Kidney tubule cell (primary cell): ENCODE measurements at places on chromosomes 5 and 9.

- DNase-seq, result peak; percentile 54
These were observed 94.1 kb downstream of the NFIB start for GRCh38 chr9:14219850-14220249.

- no peak for DNase-seq
These were observed 10.5 kb downstream of the PFDN1 start for GRCh38 chr5:140292212-140293036.

GRCh38 chr5:174559141-174559540 lies 165.2 kb upstream of the MSX2 start:
- DNase-seq, result no peak

DNA sequence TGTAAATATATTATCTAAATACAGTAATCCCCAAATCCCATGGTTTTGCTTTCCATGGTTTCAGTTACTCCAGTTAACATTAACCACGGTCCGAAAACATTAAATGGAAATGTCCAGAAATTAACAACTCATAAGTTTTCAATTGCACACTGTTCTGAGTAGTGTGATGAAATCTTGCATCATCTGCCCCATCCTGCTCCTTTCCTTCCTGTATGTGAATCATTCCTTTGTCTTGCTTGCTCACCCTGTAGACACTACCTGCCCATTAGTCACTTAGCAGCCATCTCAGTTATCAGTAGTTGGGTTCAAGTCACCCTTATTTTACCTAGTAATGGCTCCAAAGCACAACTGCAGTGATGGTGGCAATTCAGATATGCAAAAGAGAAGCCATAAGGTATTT lies 1568.5 kb upstream of the WWC1 start:
- peak; percentile 92 for DNase-seq

GRCh38 chr5:124812771-124813358 lies 66.4 kb upstream of the ZNF608 start:
- DNase-seq, result peak; percentile 61

DNA sequence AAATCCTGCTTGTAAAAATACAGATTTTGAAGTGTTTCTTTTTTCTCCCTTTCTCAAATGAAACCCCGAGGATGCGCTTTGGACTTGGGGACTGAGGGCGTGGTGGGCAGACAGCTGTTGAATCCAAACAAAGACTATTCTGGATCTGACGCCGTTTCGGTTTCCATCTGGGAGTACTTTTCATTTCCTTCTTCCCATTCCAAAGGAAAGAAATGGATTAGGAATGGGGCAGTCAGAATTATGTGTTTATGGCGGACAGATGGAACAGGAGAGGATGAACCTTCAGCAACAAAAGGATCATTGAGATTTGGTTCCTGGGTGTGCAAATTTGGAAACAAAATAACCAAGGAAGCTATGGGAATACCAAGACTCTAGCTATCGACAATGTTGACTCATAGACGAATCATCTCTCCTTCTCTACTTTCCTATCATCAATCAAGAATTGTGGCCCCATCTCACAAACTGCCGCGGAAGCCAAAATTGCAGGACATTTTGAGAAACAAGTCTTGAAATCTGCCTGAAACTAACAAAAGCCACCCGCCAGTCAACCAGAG lies 300.6 kb downstream of the PARP8 start:
- no peak for DNase-seq

DNA sequence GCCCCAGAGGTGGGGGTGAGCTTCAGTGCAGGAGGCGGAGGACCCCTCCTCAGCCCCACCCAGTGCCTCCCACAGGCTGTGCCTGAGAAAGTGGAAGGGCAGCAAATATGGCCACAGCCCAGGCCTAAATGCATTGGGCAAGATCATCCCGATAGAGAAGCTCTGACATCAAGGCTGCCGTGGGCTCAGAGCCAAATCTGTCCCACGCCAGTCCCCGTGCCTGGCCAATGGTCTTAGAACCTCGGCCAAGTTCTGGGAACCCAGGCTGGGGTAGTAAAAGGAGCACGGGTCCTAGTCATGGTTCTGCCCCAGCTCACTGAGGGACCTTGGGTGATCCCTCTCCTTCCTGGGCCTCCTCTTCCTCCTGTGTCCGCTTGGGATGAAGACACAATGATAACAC lies 27.7 kb upstream of the TNIP1 start:
- no peak for DNase-seq

GRCh38 chr9:119101048-119101447 lies 268.2 kb downstream of the BRINP1 start:
- no peak for DNase-seq

DNA sequence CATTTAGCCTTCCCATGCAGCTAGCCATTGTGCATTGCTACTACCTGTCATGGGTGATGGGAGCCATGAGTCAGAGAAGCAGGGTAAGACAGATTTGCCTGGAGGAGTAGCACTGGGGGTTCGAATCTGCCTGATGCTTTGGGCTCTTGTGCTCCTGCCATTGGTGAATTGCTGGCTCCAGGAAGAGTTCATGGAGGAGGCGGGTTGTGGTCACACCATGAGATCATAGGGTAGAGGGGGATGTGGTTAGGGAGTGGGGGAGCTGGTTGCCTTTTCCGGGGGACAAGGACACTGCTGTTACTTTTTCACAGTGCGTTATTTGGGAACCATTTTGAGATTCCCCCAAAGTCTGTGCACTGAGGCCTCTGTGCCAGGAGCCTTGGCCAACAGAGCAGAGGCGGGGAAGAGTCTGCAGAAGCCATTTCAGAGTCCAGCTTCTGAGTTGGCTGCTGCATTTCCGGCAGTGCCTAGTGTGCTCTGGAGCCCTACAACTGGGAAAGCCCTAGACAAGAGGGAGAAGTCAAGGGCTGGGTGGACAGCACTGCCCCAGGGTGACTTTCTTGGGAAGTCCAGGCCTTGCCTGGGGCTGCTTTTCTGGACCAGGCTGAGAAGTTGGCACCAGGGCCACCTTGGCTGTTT lies 6.2 kb downstream of the ANGPTL2 start:
- DNase-seq, result no peak

GRCh38 chr5:122940890-122941289 lies 95.5 kb downstream of the SNX24 start:
- DNase-seq, result no peak

GRCh38 chr5:168578006-168578405 lies 1.2 kb downstream of the PANK3 start:
- DNase-seq, result peak; percentile 51

GRCh38 chr5:64854855-64855254 lies 86.1 kb downstream of the CWC27 start:
- DNase-seq, result no peak

- no peak for DNase-seq
These were observed 96.3 kb upstream of the VCAN start for GRCh38 chr5:83375049-83375745.

- peak; percentile 20 for DNase-seq
These were observed 119.0 kb downstream of the NR3C1 start for GRCh38 chr5:143284521-143284920.

DNA sequence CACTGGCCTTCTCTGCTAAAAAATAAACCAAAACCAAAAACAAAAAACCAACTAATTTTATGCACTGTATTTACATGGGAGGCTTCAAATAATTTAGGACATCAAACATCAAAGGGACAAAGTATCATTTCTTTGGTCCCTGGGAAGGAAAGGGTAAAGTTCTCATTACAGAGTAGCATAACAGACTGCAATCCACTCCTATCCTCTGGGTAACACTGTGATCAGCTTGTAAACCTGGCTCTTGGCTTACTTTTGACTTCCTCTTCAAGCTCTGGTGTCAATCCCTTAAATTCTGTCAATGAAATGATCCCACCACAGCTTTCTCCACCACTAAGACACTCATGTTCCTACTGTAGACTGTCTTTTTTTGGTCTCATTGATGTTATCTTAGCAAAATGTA lies 69.8 kb upstream of the VCAN start:
- DNase-seq, result no peak

GRCh38 chr9:135533113-135533512 lies 11.9 kb downstream of the LCN1 start:
- DNase-seq, result no peak

GRCh38 chr5:53334431-53334941 lies 145.9 kb upstream of the FST start:
- peak; percentile 4 for DNase-seq

DNA sequence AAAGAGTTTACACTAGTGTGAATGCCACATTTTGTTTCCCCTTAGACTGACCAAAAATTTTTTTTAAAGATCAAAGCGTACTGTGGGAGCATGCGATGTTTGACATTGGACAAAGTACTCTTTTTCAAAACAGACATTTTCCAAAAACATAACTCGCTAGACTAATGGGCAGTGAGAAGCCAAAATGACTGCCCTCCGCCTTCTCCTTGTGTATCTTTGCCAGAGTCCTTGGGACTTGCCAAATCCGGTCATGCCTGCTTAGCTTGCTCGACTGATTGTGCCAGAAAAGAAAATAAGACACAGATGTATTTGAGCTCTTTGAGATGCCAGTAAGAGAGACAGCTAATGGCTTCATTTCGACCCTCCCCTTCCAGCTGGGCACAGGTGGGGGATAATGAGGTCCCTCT lies 157.5 kb downstream of the MAPKAP1 start:
- DNase-seq, result no peak

DNA sequence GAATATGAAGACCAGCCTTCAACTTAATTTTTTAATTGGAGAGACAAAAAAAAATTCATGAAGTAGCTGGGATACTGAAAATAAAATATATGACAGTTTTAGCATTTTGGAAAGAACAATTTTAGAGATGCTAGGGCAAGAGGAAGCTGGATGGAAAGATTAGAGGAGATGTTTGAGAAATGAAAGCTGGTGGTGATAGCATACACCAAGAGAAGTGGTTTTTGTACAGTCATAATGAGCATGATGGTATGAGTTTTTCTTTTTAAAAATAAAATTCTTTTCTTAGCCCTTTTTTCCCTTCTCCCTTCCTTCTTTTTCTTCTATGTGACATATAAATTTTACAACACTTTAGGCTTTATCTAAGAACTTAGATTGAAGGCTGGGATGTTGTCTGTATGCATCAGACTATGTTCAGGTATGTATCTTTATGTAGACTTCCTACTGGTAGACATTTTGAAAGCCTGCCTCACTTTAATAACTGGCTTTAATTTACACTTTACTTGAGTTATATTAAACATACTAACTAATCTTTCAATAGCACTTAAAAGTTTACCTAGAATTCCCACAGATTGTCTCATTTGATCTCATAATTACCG lies 522.5 kb downstream of the TLE4 start:
- DNase-seq, result no peak

- DNase-seq, result peak; percentile 73
These were observed 307.4 kb downstream of the MAN2A1 start for GRCh38 chr5:109997161-109997560.

GRCh38 chr9:30970186-30970585 lies 1414.3 kb upstream of the ACO1 start:
- no peak for DNase-seq

GRCh38 chr9:133897675-133898074 lies 94.4 kb downstream of the VAV2 start:
- DNase-seq, result no peak

DNA sequence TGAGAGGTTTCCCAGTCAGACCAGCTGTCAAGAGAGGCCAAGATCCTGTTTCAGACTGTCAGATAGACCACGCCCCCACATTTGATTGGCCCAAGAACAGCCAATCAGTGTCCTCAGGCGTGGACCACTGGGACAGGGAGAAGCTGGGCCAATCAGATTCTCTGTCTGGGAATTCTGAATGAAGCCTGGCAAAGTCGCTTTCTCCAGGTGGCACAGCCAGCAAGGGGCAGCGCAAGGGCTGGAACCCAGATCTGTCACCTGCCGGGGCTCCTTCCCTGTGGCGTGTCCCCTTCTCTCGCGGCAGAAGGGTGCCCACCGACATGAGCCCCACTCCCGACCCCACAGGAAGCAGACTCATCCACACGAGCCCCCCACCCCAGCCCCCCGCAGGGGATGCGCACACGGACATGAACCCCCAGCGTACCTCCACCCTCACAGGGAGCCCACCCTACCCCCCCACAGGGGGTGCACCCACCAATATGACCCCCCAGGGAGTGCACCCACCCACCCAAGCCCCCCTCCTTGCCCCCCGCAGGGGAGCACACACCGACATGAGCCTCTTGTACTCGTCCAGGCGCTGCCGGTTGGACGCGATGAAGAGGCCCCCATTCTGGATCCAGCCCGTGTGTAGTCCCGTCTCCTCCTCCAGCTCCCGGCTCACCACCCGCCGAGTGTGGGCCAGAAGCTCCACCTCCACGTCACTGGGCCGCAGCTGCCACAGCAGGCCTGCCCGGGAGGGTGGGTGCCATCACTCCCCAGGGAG lies 6.1 kb downstream of the SARDH start:
- peak; percentile 37 for DNase-seq

DNA sequence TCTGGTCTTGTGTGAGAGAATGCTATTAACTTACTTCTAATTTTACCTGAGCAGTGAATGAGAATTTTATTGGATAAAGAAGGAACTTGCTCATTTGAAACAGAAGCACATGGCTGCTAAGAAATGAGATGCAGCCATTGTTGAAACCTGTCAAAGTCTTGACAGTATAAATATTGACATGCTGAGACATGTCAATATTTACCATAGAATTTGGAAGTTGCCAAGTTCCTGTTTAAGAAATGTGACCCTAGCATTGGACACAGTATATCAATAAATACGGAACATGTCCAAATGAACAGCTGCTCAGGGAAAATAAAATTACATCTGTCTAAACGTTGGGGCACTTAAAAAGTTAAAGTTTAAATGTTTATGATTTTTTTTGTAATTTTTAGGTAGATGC lies 7.8 kb downstream of the XRCC4 start:
- DNase-seq, result no peak

- DNase-seq, result no peak
These were observed 18.9 kb downstream of the ZNF354A start for GRCh38 chr5:178711572-178711971.

- no peak for DNase-seq
These were observed 209.6 kb downstream of the FBN2 start for GRCh38 chr5:128328446-128328845.

DNA sequence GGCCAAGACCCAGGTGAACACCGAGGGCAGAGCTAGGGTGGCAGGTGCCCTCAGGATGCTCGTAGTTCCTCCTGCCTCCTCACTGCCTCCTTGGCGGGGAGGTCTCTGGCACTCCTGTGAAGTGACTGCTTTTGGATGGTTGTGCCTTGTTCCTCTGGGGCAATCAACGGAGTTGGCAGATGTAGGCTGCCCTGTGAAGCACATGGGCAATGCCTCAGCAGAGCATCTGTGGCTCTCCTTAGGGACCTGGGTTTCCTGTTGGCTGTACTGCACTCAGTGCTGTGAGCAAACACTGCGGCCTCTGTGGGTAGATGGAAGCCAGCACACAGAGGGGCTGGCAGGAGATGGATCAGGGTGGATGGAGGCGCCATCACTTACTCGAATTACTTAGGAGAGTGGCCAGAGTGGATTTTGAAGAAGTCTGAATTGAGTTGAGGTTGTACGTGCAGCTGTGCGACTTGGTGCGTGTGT lies 71.4 kb upstream of the COL5A1 start:
- no peak for DNase-seq

GRCh38 chr5:34686762-34687268 lies 30.7 kb downstream of the RAI14 start:
- peak; percentile 99 for DNase-seq
